ENCODE measurements at places on chromosomes 5 and 9. TPM values are rescaled to one million over a fixed set of nuclear protein-coding genes. Genes with fewer than 3 reads are reported as not detected.

Gene TERT
- total RNA-seq, result not detected

Gene SLC9A3
- total RNA-seq, result 0.17 TPM

Gene CSF1R
- under 0.01 TPM for total RNA-seq

Gene KCNN2
- total RNA-seq, result not detected

Gene CARTPT
- not detected for total RNA-seq

Gene ARID3C
- not detected for total RNA-seq

Gene KIF24
- 0.63 TPM for total RNA-seq

Gene TAS2R1
- total RNA-seq, result not detected

Gene TNFSF8
- total RNA-seq, result not detected

Gene ARL14EPL
- total RNA-seq, result 0.69 TPM

Gene PITX1
- 4.1 TPM for total RNA-seq

Gene OLFML2A
- 5.7 TPM for total RNA-seq

Gene CLIC3
- total RNA-seq, result 8.2 TPM

Gene CFAP90
- not detected for total RNA-seq

Gene PCDHGB7
- 5.2 TPM for total RNA-seq

Gene RHOBTB3
- total RNA-seq, result 296 TPM

Gene DENND4C
- total RNA-seq, result 51.4 TPM

Gene FANCG
- total RNA-seq, result 11.5 TPM

Gene FOXD4L5
- total RNA-seq, result 0.09 TPM

Gene AP3S1
- 111 TPM for total RNA-seq

Gene ANKRD34B
- total RNA-seq, result not detected

Gene FBLL1
- 0.79 TPM for total RNA-seq

Gene SPATA31D4
- total RNA-seq, result not detected

Gene LURAP1L
- 62.1 TPM for total RNA-seq

Gene GRAMD2B
- total RNA-seq, result 8.0 TPM

Gene SLC36A3
- total RNA-seq, result not detected

Gene TMEM174
- total RNA-seq, result not detected

Gene SMIM33
- total RNA-seq, result not detected

Gene DOCK2
- 2.5 TPM for total RNA-seq

Gene IFNA6
- total RNA-seq, result not detected

Gene TMCO6
- total RNA-seq, result 6.2 TPM

Gene SLC23A1
- not detected for total RNA-seq

Gene ZDHHC11
- total RNA-seq, result 3.3 TPM

Gene SREK1IP1
- 7.9 TPM for total RNA-seq

Gene THOC3
- total RNA-seq, result 35.5 TPM

Gene SLC24A2
- not detected for total RNA-seq

Measured in bronchial smooth muscle cell (primary cell).